ENCODE measurements at places on chromosomes 5 and 9. TPM values are rescaled to one million over a fixed set of nuclear protein-coding genes. Genes with fewer than 3 reads are reported as not detected.

TNFSF8 gene
- total RNA-seq, result not detected

GRCh38 chr5:135426102-135427082 lies 20.8 kb downstream of the DCANP1 start:
- H3K4me3 ChIP-seq, result no peak overlapping the region
- no peak overlapping the region for H3K27ac ChIP-seq
- H3K4me1 ChIP-seq, result no peaks in the 10 kb centered on the region
- peaks cover 4% of the 10 kb centered on the region for H3K27me3 ChIP-seq
- DNase-seq, result peak; percentile 57

DNA sequence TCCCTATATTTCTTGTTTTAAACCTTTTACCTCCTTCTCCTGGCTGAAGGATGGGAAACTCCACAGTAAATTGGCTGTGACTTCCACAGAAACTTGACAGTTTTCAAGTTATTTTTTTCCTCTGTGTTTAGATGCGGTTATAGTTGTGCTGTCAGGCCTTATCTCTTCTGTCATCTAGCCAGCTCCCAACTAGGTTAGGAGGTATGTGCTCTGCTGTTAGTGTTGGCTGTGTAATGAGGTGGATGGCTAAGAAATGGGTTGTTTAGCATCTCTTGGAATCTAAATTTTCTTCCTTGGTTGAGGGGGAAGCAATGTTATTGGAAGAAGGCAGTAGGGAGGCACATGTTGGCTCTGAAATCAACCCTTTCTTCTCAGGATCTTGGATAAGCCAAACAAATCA lies 149.9 kb upstream of the RUSC2 start:
- H3K4me1 ChIP-seq, result peaks cover 31% of the 10 kb centered on the region
- H3K27ac ChIP-seq, result no peak overlapping the region
- no peak overlapping the region for H3K4me3 ChIP-seq
- no peak for DNase-seq
- no peaks in the 10 kb centered on the region for H3K36me3 ChIP-seq
- H3K27me3 ChIP-seq, result no peaks in the 10 kb centered on the region

GRIA1 gene
- total RNA-seq, result not detected

SUSD3 gene
- not detected for total RNA-seq

- H3K4me3 ChIP-seq, result no peak overlapping the region
- peaks cover 25% of the 10 kb centered on the region for H3K4me1 ChIP-seq
- H3K36me3 ChIP-seq, result no peaks in the 10 kb centered on the region
- H3K27ac ChIP-seq, result peak overlapping the region; percentile 81
- no peak for DNase-seq
- no peaks in the 10 kb centered on the region for H3K27me3 ChIP-seq
These were observed 533.6 kb downstream of the BNC2 start for GRCh38 chr9:16336833-16337232.

SLC46A2 gene
- not detected for total RNA-seq

TMOD1 gene
- 0.74 TPM for total RNA-seq

DNA sequence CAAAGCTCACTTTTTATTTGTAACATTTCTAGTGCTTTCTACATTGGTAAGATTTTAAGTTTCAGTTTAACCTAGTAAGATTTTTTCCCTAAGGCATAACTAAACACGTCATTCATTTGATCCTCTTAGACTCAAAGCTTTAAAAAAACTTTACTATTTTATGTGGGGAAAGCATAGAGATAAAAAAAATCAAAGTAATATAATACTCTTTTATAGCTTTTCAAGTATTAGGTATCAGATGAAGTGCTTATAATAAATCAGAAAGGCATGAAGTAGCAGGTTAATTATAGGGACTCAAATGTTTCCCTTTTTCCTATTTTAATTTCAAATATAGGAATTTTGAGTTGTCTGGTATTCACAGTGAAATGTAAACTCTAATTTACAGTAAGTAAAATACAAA lies 68.0 kb upstream of the POU5F2 start:
- no peaks in the 10 kb centered on the region for H3K36me3 ChIP-seq
- H3K4me1 ChIP-seq, result no peaks in the 10 kb centered on the region
- DNase-seq, result no peak

GRCh38 chr5:151451626-151452520 lies 4.5 kb downstream of the SLC36A1 start:
- H3K27ac ChIP-seq, result no peak overlapping the region
- H3K27me3 ChIP-seq, result no peaks in the 10 kb centered on the region
- H3K36me3 ChIP-seq, result no peaks in the 10 kb centered on the region
- no peak overlapping the region for H3K4me3 ChIP-seq

DNA sequence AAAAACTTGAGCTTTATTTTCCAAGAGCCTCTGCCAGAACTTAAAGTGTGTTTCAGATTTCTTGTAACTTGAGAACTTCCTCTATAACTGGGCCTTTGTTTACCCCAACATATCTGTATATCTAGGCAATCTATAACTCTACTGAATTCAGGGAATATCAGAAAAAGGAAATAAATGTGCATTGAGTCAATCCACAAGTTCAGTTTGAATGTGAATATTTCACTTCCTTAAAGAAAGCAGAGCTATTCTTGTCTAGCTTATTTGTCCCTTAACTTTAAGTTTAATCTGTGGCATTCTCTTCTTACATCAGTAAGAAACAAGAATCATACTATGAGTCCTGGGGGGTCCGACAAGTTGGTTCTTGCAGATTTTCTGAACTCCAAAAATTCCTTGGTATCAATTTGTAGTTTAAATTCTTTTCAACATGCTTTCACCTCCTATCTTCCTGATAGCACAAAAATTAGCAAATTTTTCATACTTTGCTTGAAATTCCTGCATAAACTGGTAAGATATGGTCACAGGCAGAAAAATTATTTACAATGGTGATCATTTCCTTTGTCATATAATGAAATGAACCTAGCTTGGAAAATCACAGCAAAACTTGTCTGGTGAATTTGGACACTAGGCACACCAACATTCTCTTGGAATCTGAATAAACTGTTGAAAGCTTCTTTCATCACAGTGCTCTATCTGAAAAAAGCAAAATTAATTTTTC lies 19.8 kb upstream of the ITGA1 start:
- no peak overlapping the region for H3K27ac ChIP-seq
- no peaks in the 10 kb centered on the region for H3K4me1 ChIP-seq
- no peak for DNase-seq

DNA sequence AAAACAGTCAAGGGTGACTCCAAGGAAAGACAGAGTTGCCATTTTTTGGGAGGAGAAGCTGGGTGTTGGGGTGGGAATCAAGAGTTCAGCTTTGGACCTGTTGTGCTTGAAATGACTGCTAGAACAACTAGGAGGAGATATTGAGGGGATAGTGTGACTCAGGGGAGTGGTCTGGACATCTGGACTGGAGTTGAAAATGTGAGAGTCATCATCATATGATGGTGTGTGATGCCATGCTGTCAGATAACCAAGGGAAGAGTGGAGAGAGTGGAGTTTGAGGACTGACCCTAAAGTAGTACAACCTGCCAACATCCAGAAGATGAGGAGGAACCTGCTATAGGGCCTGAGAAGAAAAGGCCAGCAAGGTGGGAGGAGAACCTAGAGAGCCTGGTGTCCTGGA lies 199.7 kb downstream of the ARHGEF28 start:
- no peak overlapping the region for H3K27ac ChIP-seq
- no peak for DNase-seq
- H3K27me3 ChIP-seq, result no peaks in the 10 kb centered on the region
- no peak overlapping the region for H3K4me3 ChIP-seq
- peaks cover 17% of the 10 kb centered on the region for H3K4me1 ChIP-seq

DNA sequence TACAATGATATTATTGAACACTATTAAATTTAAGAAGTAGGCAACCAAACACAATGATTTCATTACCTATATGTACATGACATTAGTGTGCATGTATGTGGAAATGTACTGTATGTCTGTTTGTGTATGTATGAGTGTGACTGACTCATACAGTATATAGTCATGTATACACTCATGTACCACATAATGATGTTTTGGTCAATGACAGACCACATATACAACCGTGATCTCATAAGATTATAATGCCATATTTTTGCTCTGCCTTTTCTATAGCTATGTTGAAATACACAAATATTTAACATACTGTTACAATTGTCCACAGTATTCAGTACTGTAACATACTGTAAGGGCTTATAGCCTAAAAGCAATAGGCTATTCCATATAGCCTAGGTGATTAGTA lies 19.7 kb downstream of the SVEP1 start:
- no peak for DNase-seq
- H3K4me1 ChIP-seq, result peaks cover 15% of the 10 kb centered on the region
- no peaks in the 10 kb centered on the region for H3K27me3 ChIP-seq
- no peaks in the 10 kb centered on the region for H3K36me3 ChIP-seq
- no peak overlapping the region for H3K4me3 ChIP-seq

IFNA1 gene
- not detected for total RNA-seq

- no peak overlapping the region for H3K4me3 ChIP-seq
- peaks cover 3% of the 10 kb centered on the region for H3K4me1 ChIP-seq
- no peaks in the 10 kb centered on the region for H3K27me3 ChIP-seq
- no peak overlapping the region for H3K27ac ChIP-seq
These were observed 25.0 kb upstream of the HMCN2 start for GRCh38 chr9:130240410-130241197.

PRSS3 gene
- 10.7 TPM for total RNA-seq

BARX1 gene
- not detected for total RNA-seq

ANGPTL2 gene
- total RNA-seq, result 24.5 TPM

OLFM1 gene
- 0.95 TPM for total RNA-seq

- H3K4me1 ChIP-seq, result no peaks in the 10 kb centered on the region
- H3K27ac ChIP-seq, result no peak overlapping the region
- no peak for DNase-seq
- H3K4me3 ChIP-seq, result no peak overlapping the region
- H3K27me3 ChIP-seq, result no peaks in the 10 kb centered on the region
These were observed 471.8 kb downstream of the KIF4B start for GRCh38 chr5:155485386-155485785.

DNA sequence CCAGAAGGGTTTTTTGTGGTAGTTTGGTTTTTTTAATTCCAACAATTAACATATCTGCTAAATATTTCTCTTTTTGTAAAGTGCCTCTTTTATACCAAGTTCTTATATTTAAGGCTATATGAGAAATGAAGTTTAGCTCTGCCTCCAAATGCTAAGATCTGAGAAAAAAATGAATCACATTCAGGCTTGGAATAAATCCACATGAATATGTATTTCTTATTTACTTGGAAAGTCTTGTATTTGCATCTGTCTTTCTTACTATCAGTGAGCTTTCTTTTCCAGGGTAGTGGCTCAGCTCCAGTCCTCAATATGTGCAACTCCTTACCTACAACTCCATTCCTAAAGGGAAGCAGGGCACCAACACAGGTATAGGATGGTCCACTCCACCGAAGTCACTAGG lies 127.9 kb downstream of the GLIS3 start:
- no peaks in the 10 kb centered on the region for H3K4me1 ChIP-seq
- no peak overlapping the region for H3K4me3 ChIP-seq
- no peak for DNase-seq
- H3K27ac ChIP-seq, result no peak overlapping the region
- no peaks in the 10 kb centered on the region for H3K36me3 ChIP-seq

DNA sequence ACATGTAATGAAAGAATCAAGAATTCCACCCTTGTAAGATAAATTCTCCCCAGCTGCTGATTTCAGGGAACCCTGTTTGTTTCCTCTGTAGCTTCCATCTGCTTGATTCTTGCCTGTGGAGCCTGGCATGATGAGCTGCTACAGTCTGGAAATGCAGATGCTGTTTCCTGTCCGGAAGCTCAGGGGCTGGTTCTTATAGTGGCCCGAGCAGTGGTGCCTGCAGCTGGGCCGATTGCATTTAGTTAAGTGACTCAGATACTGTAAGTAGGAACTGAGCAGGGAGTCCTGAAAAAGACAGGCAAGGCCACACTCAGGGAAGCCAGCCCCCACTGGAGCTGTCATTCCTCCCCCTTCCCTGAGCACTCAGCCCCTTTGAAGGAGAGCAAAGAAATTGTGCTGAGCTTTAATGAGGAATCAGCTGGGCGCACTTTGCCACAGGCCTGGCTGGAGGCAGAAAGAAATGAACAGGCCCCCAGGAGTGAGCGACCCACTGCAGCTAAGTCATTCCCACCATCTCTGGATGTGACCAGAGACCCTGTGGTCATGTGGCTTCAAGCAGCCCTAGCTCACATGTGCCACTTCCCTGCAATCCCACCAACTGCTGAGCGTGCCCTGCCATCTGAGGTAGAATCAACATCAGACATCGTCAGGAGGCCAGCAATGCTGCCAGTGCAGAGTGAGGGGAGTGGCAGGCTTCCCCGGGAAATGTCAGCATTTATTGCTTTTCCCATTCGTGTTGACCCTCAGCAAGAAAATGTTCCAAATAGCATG lies 206.0 kb upstream of the WWC1 start:
- no peaks in the 10 kb centered on the region for H3K27me3 ChIP-seq
- no peaks in the 10 kb centered on the region for H3K36me3 ChIP-seq
- H3K4me3 ChIP-seq, result no peak overlapping the region
- H3K27ac ChIP-seq, result no peak overlapping the region

GRCh38 chr5:168552146-168552545 lies 23.0 kb downstream of the FBLL1 start:
- no peaks in the 10 kb centered on the region for H3K27me3 ChIP-seq
- H3K4me3 ChIP-seq, result no peak overlapping the region
- H3K4me1 ChIP-seq, result no peaks in the 10 kb centered on the region
- H3K36me3 ChIP-seq, result peaks cover 14% of the 10 kb centered on the region

GRCh38 chr5:161278739-161279660 lies 267.5 kb downstream of the GABRB2 start:
- H3K27me3 ChIP-seq, result no peaks in the 10 kb centered on the region
- H3K36me3 ChIP-seq, result no peaks in the 10 kb centered on the region
- DNase-seq, result no peak
- H3K4me1 ChIP-seq, result no peaks in the 10 kb centered on the region
- no peak overlapping the region for H3K27ac ChIP-seq
- no peak overlapping the region for H3K4me3 ChIP-seq
